ENCODE measurements at places on chromosomes 7 and 10.

- no peak for DNase-seq
Measured at GRCh38 chr10:120575411-120575810, 118.4 kb downstream of the PLPP4 start.

- DNase-seq, result no peak
Measured at GRCh38 chr7:115338016-115338415, 416.1 kb downstream of the MDFIC start.

DNA sequence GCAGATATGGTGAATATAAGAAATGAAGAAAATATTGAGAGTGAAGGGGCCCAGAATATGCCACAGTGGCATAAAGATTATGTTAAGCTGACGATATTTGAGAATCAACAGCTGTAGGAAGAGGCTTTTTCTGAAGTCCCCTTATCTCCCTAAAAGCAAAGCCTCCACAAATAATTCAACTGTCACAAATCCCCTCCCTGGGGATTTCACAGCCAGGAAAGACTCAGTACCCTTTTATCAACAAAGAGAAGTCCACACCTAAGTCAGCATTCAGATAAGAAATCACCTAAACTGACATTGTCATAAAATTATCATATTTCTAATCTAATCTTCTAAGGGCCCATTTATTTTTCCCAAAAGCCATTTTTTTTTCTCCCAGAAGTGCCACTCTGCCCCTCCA lies 284.9 kb upstream of the VWC2 start:
- no peak for DNase-seq

- no peak for DNase-seq
Measured at GRCh38 chr10:112271982-112272381, 11.2 kb upstream of the TECTB start.

GRCh38 chr7:875476-876076 lies 778 bp upstream of the GET4 start:
- DNase-seq, result no peak

- DNase-seq, result no peak
Measured at GRCh38 chr10:122494833-122495232, 33.5 kb downstream of the HTRA1 start.

- DNase-seq, result peak; percentile 78
Measured at GRCh38 chr7:128863433-128863989, 855 bp downstream of the ATP6V1F start.

- no peak for DNase-seq
Measured at GRCh38 chr10:36608866-36609265, 516.5 kb upstream of the ANKRD30A start.

- DNase-seq, result no peak
Measured at GRCh38 chr10:7520507-7521485, 110.0 kb upstream of the SFMBT2 start.

DNA sequence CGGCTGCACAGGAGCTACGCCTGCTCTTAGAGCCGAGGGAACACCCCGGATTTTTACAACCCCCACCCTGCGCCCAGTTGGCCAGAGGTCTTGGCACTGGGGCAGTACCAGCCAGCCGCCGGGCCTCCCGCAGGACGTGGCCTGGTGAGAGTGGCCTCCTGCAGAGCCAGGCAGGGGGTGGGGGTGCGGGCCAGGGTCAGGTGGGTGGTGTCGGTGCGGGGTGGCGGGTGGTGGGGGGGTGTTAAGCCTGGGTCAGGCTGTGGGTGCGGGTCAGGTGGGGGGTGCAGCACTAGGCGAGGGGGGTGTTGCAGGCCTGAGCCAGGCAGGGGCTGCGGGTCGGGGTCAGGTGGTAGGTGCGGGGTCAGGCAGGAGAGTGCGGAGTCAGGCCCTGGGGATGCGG lies 647 bp downstream of the ECHS1 start:
- DNase-seq, result no peak

DNA sequence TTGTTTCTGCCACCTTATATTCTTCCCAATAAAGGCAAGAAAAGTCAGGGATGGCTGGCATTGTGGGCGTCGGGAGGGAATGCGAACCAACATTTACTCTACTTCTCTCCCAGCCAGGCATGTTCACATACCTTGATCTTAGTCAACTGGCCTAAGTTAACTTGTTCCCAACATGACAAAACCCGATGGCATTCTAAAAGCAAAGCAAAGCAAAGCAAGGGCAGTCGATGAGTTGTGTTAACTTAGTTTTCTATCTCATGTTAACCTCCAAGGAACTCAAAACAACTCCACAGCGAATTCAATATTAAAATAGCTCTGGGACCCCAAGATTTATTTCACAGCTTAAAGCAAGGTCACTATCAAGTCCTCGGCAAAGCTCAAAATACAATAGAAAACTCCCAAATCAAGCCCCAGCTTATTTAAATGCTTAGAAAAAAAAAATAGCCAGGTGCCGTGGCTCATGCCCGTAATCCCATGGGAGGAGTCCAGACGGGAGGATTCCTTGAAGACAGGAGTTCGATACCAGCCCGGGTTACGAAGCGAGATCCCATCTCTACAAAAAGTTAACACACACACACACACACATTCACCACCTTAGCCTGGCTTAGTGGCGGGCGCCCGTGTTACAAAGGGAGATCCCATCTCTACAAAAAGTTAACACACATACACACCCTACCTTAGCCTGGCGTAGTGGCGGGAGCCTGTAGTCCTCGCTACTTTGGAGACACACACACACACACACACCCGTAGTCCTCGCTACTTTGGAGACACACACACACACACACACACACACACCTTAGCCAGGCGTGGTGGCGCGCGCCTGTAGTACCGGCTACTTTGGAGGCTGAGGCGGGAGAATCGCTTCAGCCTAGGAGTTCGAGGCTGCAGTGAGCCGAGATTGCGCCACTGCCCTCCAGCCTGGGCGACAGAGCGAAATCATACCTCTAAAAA lies 901 bp upstream of the CCNY start:
- peak; percentile 22 for DNase-seq

DNA sequence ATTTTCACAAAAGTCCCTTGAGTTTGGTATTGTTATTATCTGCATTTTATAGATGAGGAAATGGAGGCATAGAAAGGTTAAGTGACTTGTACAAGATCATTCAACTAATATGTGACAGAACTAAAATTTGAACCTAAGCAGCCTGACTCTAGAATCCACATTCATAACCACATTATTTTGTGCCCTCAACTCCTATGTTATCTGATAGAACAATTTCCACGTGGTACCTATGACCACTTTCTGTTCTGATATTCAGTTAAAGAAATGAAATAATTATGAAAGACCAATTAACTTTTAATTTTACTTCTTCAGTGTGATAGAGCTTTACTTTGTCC lies 17.5 kb downstream of the BCAP29 start:
- DNase-seq, result no peak

- no peak for DNase-seq
Measured at GRCh38 chr7:40101201-40101600, 33.2 kb downstream of the MPLKIP start.

DNA sequence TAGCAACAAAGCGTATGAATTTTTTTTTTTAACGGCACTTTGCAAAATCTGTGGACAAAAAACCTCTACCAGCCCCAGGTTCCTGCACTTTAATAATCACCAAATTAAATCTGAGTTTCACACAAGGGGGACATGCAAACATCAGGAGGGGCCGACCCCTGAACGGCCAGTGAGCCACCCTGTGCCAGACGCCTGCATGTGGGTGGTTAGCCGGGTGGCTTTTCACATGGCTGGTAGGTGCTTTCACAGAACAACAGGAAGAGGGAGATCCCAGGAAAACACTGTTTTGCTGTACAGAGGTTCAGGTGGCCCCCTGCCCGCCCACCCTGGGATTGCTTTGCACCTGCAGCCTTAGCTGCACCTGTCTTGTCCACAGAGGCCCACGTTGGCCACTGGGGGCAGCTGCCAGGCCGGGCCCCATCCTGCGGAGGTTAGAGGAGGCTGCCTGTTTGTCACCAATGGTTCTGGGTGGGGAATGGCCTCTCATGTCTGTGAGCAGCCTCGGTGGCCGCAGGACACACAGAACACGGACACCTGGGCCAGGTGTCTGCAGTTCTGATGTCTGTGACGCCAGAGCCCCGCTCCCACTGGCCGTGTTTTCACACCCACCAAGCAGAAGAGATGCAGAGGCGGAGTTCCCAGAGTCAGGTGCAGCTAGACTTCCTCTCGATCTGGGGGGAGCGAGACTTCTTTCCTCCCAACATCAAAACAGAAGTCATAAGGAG lies 107.7 kb downstream of the FAM53B start:
- DNase-seq, result peak; percentile 3

GRCh38 chr7:82517050-82517449 lies 73.5 kb upstream of the CACNA2D1 start:
- no peak for DNase-seq

DNA sequence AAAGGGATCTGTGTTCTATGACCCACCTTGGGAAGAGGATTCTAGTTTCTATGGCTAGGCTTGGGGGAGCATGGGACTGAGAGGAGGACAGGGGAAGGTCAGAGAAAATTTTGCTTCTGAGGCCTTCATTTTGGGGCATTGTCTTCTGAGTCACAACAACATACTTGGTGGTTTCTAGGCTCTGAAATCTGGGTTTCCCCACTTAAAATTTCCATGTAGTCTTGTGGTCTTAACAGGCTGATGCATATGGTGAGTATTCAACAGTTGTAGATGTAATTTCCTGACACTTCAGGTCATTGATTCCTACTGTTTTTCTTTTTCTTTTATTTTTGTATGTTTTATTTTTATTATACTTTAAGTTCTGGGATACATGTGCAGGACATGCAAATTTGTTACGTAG lies 88.5 kb downstream of the ANKRD7 start:
- DNase-seq, result no peak

DNA sequence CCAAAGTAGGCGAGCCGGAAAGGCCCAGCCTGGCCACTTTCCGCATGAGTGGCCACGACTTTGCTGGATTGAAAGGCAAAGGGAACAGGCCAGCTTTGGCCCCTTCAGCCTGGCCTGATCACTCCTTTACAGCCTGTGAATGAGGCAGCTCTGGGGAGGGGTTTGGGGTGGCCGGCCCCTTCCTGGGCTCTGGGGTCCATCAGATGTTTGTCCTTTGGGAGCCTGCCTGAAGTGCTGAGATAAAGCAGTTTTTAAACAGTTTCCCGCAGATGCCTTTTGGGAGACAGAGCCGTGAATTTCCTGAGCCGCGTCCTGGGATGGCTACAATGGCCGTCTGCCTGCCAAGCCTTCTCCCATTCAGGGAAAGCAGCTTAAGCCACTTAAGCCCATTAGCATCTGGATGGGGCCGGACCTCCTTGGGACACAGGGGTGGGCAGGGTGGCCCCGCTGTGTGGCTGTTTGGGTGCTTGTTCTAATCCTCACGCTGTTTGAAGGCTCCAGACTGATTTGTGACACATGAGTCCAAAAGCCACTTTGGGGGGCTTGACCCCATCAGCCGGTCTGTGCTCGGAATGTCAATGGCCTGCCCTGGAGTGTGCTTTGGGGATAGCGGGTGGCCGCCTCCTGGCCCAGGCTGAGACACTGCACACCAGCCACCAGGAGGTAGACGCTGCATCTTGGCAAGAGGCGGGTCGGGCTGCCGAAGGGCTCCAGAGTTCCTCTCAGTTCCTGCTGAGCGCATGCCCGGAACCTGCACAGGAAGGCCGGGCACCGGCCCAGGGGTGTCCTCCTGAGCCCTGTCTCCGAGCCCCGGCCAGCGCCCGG lies 38.9 kb downstream of the NKX6-2 start:
- no peak for DNase-seq

- DNase-seq, result no peak
Measured at GRCh38 chr7:81110673-81111072, 191.8 kb upstream of the SEMA3C start.

- no peak for DNase-seq
Measured at GRCh38 chr10:103640436-103641181, 147.1 kb downstream of the NEURL1 start.

- no peak for DNase-seq
Measured at GRCh38 chr10:109696981-109697775, 226.1 kb downstream of the XPNPEP1 start.

- DNase-seq, result no peak
Measured at GRCh38 chr10:30059209-30060107, at the start of gene JCAD. TSS of gene JCAD (minus strand) at chr10:30059586. CDS start at chr10:30047812, 11,774 bp downstream.

DNA sequence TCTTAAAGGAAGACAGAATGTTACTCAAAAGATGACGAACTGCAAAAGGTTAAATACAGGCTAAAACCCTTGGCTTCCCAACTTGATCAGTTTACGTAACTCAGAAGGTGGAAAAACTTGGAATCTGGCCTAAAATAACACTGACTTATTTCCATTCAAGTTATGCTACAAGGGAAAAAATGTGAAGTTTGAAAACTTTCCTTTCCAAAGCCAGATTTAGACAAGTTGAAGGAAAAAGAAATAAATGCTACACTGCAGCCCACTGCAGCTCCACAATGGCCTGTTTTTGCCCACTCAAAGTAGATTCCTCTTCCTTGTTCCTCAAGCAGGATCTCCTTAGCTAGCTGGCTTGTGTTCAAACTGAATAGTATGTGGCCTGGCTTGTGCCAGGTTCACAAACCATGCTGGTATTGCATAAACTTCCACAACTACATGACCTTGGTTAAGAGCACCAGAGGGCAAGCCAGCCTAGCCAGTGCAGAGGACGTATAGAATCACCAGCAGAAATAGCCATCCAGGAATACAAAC lies 166.2 kb downstream of the CPEB3 start:
- no peak for DNase-seq

GRCh38 chr10:70053218-70053840 lies 683 bp downstream of the MACROH2A2 start:
- DNase-seq, result no peak

GRCh38 chr10:80015911-80016830 lies 62.3 kb upstream of the TMEM254 start:
- DNase-seq, result no peak

DNA sequence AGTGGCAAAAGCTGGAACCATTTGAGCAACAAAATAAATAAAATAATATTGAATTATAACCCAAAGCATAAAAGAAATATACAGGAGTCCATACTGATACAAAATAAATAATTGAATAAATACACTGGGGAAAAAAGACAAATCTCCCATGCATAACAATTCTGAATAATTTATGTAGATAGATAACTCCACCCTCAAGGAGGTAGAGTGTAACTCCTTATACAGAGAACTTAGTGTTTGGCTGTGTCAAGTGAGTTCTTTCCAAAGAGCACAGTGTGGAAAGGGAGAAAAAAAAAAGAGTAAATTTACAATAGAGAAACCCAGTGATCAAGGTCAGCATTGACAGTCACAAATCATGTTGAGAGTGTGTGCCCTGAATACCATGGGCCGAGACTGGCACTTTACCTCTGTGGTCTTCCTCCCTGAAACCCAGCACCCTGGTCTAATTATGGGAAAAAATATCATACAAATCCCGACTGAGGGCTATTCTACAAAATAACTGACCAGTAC lies 5.5 kb downstream of the PIK3AP1 start:
- no peak for DNase-seq

GRCh38 chr7:1678081-1678543 lies 8.0 kb downstream of the ELFN1 start:
- DNase-seq, result no peak

All from NCI-H2081 (cell line).